ENCODE measurements at places on chromosomes 3 and 15. TPM values are rescaled to one million over a fixed set of nuclear protein-coding genes. Genes with fewer than 3 reads are reported as not detected.

Gene EOMES
- not detected for total RNA-seq

Gene PATL2
- total RNA-seq = not detected

Gene GXYLT2
- 11.4 TPM for total RNA-seq

Gene EBLN2
- 6.4 TPM for total RNA-seq

Gene PXK
- 14.3 TPM for total RNA-seq

Gene SCN11A
- total RNA-seq = not detected

Gene DAG1
- total RNA-seq = 30.8 TPM

Gene CCDC13
- total RNA-seq = 0.28 TPM

Gene VPS13C
- 32.8 TPM for total RNA-seq

Gene CYP1A1
- under 0.01 TPM for total RNA-seq

Gene ZNF501
- 4.7 TPM for total RNA-seq

Gene SNX22
- under 0.01 TPM for total RNA-seq

Gene ERICH6
- total RNA-seq = not detected

Gene PLSCR5
- total RNA-seq = not detected

Gene C3orf62
- total RNA-seq = 0.83 TPM

Gene GRAMD1C
- 5.0 TPM for total RNA-seq

Gene CSPG4
- total RNA-seq = 12.4 TPM

Gene AHSG
- not detected for total RNA-seq

Gene CNTN3
- total RNA-seq = 3.6 TPM

Gene ARPIN
- 3.9 TPM for total RNA-seq

Gene STRIT1
- not detected for total RNA-seq

Gene SI
- not detected for total RNA-seq

Gene SELENOS
- total RNA-seq = 39.8 TPM

Gene C3orf22
- not detected for total RNA-seq

Gene SATB1
- 5.3 TPM for total RNA-seq

Gene RMDN3
- 17.5 TPM for total RNA-seq

Gene GRAMD2A
- under 0.01 TPM for total RNA-seq

Gene LYZL4
- total RNA-seq = not detected

Gene SOX14
- not detected for total RNA-seq

Gene ITIH4
- 0.28 TPM for total RNA-seq

Gene C3orf85
- not detected for total RNA-seq

Gene GPR149
- total RNA-seq = not detected

Gene UQCC5
- total RNA-seq = 1.1 TPM
